Femur (tissue), 1 donor: ENCODE measurements at places on chromosomes 1 and 21.
A peak's percentile ranks its signal among the peaks of the same experiment; 100 is the strongest.

GRCh38 chr1:24293392-24294227, 25.5 kb upstream of the GRHL3 start:
- DNase-seq: no peak

- peak; percentile 28 for DNase-seq
These were observed 682 bp upstream of the RWDD3 start for GRCh38 chr1:95233319-95233736.

DNA sequence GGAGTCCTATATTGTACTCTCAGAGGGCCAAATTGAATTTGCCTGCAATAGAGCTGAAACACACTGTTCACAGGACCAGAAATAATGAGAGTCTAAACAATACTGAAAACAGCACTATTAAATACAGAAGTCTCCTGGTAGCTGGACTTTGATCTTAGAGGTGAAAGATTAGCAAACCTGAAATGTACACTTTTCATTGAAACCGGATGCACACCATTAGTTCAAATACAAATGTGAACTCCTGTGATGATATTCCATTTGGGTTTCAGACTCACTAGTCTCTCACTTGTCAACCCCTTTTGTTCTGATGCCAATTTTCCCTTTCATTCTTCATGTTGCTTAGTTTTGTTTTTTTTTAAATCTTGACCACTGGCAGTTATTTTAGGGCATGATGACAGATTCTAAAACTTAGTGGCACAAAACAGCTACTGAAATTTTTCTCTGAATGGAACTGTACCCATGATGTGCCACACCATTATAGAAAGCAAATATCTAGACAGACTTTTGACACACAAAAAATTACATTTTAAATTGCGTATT, 5.9 kb upstream of the TNFSF4 start:
- no peak for DNase-seq

- DNase-seq: no peak
These were observed 83.6 kb downstream of the RUNX1 start for GRCh38 chr21:34965200-34966174.

- DNase-seq: no peak
These were observed 148.0 kb downstream of the DHRS3 start for GRCh38 chr1:12469990-12470389.

- no peak for DNase-seq
These were observed 21.0 kb downstream of the C1orf174 start for GRCh38 chr1:3879099-3879498.

GRCh38 chr1:191457889-191458288, 700.4 kb upstream of the RGS18 start:
- no peak for DNase-seq

DNA sequence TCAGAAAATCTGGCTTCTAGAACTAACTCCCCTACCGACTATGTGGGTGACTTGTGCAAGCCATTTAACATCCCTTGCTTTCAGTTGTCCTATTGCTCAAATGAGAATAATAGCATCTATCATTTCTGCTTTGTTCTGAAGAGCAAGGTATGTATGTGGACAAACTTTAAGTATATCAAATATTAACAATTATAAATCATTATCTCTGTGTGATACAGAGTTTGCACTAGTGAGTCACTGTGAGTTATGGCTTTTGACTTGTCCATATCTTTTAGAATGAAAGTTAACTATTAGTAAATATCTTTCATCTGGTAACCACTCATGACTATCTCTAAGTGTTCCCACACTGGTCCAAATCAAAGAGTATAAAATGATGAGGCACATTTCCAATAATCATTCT, 812.9 kb upstream of the ADGRL2 start:
- DNase-seq: no peak

DNA sequence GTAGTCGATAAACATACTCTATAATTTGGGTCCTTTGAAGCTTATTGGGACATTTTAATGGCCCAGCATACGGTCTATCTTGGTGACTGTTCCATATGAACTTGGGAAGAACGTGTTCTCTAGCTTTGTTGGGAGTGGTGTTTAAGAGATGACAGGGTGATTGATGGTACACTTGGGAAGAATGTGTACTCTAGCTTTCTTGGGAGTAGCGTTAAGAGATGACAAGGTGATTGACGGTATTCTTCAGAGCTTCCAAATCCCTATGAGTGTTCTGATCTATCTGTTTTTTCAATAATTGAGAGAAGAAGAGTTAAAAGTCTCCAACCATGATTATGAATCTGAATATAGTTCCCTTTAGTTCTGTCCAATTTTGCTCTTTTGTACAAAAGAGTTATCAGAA, 9.4 kb downstream of the NPHP4 start:
- DNase-seq: no peak

GRCh38 chr1:36406440-36406839, 8.7 kb upstream of the LSM10 start:
- DNase-seq: no peak

GRCh38 chr1:205047764-205048231, 4.8 kb downstream of the CNTN2 start:
- DNase-seq: no peak

- no peak for DNase-seq
These were observed 153.4 kb downstream of the ZC3H11B start for GRCh38 chr1:219459351-219460080.

GRCh38 chr21:34261841-34262468, 101.9 kb upstream of the KCNE2 start:
- DNase-seq: no peak

- no peak for DNase-seq
These were observed 119.0 kb upstream of the USP24 start for GRCh38 chr1:55334160-55334559.

- DNase-seq: no peak
These were observed 47.9 kb downstream of the SRRM1 start for GRCh38 chr1:24691051-24691450.

DNA sequence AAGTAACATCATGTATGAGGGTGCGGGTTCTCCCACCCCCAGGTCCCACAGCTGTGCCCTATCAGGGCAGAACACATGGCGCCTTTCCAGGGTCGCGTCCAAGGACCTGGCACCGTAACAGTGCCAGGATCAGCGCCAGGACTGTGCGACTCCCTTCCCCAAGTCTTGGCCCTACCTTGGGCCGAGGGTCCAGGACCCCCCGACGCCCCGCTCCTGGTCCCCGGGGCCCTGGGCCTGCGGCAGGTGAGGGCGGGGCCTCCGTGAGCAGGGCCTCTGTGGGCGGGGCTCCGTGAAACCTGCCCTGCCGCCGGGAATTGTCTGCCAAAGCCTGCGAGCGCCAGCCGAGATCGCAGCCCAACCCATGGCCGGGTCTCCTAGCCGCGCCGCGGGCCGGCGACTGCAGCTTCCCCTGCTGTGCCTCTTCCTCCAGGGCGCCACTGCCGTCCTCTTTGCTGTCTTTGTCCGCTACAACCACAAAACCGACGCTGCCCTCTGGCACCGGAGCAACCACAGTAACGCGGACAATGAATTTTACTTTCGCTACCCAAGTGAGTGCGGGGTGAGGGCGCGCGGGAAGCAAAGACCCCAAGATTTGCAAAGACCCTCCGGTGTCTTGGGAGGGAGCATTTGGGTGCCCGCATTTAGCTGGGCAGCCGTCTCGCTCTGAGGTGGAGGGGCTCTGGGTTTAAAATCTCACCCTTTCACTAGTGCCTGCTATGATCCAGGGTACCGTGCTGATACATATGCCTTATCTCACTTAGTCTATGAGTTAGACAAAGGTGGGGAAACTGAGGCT, at the start of gene RHBG:
Gene RHBG, plus strand, starts transcription at position 323 of the 796 bp plus-strand sequence. Its CDS starts 39 bp downstream, at position 362.
- peak; percentile 44 for DNase-seq

GRCh38 chr1:218591966-218592365, 246.8 kb downstream of the TGFB2 start:
- DNase-seq: no peak

DNA sequence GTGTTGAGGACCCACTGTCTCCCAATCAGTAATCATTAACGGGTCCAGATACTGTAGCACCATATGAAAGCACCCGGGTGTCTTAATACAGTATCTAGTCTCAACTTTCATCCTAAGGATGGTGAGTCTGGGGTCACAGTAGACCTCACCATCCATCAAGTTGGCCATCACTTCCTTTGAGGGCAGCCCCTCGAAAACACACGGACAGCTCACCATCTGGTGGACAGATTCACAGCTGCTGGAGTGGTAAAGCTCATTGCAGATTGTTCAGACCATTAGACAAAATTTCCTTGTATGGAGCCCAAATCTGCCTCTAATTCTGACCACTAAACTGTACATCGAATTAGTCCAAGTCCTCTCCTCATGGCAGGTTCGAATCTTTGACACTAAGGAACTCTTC, 123.1 kb downstream of the PGBD5 start:
- no peak for DNase-seq

- DNase-seq: no peak
These were observed 128.4 kb downstream of the TGFB2 start for GRCh38 chr1:218473522-218473921.

DNA sequence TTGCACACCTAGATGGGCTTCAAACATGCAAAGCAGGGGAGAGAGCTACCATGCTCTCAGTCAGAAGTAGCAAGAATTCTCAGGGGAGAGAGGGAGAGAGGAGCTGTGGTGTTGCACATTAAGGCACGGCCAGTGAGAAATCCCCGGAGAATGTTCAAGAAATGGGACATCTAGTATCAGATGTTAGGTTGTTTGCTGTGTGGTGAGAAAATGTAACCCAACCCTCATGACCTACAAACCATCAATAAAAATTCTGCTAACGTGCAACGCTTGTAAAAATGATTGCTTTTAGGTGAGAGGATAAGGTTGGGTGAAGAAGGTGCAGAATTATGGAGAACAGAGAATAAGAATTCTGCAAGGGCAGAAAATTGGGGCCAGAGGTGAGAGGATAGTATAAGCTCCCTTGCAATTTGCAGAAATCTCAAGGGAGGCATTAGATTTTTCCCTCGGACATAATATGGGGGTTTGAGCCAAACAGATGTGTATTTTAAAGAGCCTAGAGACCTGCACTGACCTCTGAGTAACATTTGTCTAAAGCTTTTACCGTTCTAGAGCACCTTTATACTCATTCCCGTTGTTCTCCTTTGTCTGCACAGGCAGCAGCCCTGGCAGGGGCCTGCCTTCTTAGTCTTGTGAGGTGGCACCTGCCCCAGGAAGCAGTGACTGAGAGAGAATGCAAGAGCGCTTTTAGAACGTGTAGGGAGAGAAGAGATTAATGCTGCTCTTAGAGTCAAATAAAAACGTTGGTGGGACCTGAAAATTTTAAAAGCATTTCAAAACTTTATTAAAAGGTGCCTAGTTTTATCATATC, 25.4 kb upstream of the KIAA0040 start:
- DNase-seq: no peak

DNA sequence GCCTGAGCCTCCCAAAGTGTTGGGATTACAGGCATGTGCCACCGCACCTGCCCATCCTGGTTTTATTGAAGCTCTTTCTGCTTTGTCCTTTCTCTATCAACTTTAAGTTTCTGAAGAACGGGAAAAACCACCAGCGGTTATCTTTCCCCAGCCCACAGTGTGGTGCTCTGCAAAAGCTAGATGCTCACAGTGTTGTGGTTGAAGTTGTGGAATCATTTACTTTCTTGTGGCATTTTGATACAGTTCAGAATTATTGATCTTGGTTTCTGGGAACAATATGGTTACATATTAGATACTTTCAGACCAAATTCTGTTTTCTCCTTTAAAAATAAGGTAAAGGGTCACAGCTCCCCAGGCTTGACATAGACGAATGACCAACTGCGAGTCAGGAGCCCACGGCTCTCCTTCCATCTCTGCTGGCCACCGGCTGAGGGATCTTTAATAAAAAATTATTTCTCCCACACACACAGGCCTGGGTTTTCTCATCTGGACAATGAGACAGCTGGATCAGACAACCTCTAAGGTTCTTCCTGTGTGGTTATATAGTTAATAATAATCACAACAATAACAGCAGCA, 385.3 kb downstream of the SETD4 start:
- no peak for DNase-seq

DNA sequence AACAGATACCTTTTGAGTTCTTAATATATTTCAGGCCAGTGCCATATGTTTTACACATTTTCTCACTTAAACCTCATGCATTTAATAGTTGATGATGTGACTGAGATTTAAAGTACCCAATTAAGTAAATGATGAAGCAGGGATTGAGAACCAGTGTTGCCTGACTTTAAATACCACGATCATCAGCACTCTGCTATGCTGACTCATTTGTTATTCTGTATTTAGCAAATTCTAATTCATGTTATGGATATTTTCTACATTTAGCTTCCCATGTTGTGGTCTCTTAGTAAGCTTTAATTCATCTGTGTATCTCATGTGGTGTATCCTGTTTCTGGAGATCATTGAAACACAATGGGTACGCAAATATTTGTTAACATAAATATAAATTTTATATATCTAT, 363.0 kb downstream of the PTBP2 start:
- DNase-seq: no peak

DNA sequence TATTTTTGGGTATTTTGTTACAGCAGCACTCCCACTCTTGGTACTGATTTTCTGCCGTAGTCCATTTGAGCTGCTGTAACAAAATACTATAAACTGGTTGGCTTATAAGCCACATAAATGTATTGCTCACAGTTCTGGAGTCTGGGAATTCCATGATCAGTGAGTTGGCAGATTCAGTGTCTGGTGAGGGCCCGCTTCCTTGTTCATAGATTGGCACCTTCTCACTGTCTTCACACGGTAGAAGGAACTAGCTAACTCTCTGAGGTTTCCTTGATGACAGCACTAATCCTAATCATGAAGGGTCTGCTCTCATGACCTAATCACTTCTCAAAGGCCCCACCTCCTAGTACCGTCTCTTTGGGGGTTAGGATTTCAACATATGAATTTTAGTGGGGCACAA, 85.2 kb downstream of the HHAT start:
- DNase-seq: no peak

GRCh38 chr1:198879711-198880306, 241.0 kb downstream of the PTPRC start:
- DNase-seq: no peak

DNA sequence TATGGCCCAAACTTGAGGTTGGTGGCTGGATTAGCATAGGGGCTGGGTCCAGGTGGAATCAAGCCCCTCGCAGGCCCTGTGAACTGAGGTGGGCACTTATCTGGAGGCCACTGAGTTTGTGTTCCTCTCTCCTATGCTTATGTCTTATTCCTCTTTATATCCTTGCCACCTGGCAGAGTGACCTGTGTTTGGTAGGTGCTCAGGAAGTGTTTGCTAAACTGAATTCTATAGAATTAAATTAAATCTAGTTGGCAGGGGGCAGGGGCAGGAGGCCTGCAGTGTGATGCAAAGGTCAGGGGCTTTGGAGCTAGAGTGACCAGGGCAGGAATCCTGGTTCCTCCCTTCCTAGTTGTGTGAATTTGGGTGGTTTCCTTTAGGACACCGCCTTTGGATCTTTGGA, 1.1 kb upstream of the TMEM9 start:
- DNase-seq: no peak

DNA sequence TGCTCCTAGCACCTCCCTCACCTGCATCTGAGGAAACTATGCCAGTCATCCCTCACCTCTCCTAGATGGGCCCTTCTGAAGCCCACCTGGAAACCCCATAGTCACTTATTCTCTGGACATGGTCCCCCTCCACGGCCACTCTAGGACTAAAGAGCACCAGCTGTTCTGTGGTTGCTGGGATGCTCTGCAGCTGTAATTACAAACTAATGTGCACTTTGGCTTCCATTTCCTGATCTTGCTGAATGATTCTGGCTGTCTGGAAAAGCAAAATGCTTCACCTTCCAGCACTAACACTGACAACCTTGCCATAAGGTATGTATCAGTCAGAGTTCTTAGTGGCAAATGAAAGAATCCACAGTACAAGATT, 48.7 kb upstream of the PSEN2 start:
- DNase-seq: no peak
